Activated naive CD4-positive, alpha-beta T cell (primary cell): ENCODE measurements at places on chromosomes 7 and 10.

- DNase-seq, result no peak
Measured at GRCh38 chr10:67110286-67110685, 184.4 kb downstream of the LRRTM3 start.

- DNase-seq, result no peak
Measured at GRCh38 chr7:126774077-126774476, 478.7 kb downstream of the GRM8 start.

- no peak for DNase-seq
Measured at GRCh38 chr7:105975770-105976417, 12.8 kb downstream of the CDHR3 start.

DNA sequence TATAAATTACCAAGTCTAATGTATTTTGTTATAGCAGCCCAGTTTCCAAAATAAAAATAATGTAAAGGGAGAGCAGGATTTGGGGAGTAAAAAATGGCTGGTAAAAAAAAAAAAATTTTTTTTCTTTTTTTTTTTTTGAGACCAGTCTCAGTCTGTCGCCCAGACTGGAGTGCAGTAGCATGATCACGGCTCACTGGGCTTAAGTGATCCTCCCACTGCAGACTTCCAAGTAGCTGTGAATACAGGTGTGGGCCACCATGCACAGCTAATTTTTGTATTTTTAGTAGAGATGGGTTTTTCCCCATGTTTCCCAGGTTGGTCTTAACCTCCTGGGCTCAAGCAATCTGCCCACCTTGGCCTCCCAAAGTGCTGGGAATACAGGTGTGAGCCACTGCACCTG, 4.8 kb upstream of the LSM8 start:
- DNase-seq, result no peak

DNA sequence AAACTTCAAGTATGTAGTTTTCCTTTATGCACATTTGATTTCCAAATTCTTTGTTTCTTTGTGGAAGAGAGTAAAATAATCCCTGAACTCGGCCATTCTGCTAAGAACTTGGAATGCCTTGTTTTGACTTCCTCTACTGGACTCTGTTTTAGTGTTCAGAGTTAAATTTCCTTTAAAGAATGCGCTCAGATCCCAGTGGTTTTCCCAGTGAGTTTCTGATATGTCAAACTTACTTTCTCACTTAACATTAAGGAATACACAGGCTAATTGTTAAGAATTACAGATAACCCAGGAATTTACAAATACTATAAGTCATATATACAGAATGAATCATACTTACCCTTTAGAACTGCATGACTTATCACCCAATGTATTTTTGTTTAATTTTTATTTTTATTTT, 1067.6 kb upstream of the CELF2 start:
- DNase-seq, result no peak

DNA sequence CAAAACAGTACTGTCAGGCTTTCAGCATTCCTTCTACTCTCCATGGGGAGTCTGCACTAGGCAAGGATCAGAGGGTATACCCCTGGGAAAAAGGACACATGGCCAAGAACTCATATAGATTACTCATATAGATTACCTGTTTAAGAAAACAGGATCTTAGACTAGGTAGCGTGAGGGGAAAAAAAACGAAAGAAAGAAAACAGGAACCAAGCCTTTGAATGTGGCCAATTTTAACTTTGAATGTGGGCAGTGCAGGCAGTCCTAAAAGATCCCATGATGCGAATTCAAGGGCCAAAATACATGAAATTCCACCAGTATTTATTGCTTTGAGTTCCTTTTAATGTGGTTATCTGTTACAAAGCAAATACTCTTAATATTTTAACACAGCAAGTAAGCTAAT, 108.6 kb upstream of the TAC1 start:
- no peak for DNase-seq

- no peak for DNase-seq
Measured at GRCh38 chr10:17872191-17873091, 63.3 kb downstream of the MRC1 start.

DNA sequence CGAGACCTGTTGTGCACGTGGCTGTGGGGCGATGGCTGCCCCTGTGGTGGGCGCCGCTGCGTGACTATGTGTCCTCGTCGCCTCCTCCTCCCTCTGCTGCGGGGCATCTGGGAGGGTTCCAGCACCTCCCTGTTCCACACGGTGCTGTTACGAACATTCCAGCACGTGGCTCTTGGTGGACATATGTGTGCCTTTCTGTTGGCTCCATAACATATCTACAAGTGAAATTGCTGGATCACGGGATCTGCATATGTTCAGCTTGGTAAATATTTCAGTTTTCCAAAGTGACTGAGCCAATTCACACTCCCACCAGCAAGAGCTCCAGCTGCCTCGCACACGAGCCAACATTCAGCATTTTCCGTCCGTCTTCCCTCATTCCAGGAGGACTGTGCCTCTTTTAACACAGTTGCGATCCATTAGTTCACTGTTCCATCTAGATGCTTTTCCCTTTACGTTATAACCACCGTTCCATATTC, 25.1 kb downstream of the SNX8 start:
- DNase-seq, result no peak

DNA sequence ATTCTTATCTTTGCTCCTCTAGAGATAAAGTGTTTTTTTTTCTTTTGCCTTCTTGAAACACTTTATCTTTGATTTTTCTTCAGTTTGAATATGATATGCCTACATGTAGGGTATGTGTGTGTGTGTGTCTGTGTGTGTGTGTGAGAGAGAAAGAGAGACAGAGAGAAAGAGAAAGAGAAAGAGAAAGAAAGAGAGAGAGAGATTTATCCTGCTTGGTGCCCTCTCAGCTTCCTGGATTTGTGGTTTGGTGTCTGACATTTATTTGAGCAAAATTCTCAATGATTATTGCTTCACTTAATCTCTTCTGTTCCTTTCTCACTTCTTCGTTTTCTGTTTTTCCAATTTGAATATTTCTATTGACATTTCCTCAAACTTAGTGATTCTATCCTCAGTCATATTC, 60.3 kb downstream of the RAB18 start:
- DNase-seq, result no peak
